Activated naive CD4-positive, alpha-beta T cell treated with anti-CD3 and anti-CD28 coated beads for 36 hours (primary cell): ENCODE measurements at places on chromosomes 5 and 9.

DNA sequence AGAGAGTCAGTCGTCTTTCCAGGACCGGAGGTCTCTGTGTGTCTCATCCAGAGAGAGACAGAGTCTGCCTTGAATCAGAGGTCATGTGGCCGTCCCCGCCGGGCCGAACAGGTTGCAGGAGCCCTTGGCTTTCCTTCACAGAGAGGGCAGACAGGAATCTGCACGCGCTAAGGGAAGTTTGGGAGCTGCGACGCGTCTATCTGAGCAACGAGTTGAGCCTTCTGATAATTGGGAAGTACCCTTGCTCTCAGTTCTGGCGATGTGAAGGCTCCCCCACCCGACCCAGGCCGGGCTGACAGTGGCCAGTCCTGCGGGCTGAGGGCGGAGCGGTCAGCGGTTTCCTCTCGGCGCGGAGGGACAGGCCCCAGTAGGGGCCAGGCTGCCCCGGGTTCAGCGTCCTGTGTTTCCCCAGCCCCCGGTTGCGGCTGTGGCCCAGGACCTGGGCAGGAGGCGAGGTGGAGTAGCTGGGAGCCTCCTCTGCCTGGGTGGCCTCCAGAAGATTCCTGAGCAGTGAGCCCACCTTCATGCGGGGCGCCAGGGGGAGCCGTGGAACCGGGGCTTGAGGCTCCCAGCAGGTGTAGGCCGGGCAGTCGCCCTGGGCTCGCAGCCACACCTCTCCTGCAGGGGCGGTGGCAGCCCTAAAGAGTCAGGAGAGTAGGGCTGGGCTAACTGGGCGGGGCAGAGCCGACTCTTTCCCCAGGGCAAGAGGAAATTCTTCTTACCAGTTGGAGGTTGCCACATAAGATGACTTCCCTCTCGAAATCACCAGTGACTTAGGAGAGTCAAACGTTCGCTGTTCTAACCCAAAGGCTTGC lies 13.9 kb downstream of the NR2F1 start:
- DNase-seq: no peak

GRCh38 chr5:179577286-179577960 lies 27.1 kb downstream of the RUFY1 start:
- DNase-seq: no peak

- no peak for DNase-seq
Observed at GRCh38 chr5:134502259-134502658, 23.2 kb upstream of the JADE2 start.

- no peak for DNase-seq
Observed at GRCh38 chr5:33228149-33228548, 212.6 kb upstream of the TARS1 start.

GRCh38 chr9:95004411-95005277 lies 278.1 kb downstream of the AOPEP start:
- peak; percentile 28 for DNase-seq

- no peak for DNase-seq
Observed at GRCh38 chr9:112535301-112535700, 48.7 kb downstream of the KIAA1958 start.

GRCh38 chr9:86471171-86471815 lies 117.1 kb upstream of the TUT7 start:
- DNase-seq: no peak
